Stimulated activated CD4-positive, alpha-beta T cell treated with anti-CD3 and anti-CD28 coated beads, Interleukin-15, amount 100 ng/mL, for 48 hours (primary cell): ENCODE measurements at places on chromosomes 5 and 9.

DNA sequence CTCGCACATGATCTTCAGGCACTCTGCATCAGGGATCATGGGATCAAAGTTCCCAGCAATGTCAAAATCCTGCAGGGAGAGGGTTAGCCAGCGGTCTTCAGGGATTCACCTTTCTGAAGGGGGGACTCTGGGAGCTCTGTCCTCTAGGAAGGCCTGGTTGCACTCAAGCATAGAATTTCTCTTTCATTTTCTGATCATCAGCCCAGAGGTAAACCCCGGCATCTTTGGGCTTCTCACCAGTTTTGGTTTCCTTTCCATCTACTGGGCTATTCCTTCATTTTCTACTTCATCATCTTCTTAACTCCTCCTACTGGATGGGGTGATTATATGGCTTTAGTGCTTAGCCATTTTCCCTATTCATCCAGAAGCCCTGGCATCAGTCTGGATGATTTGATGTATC is 4.6 kb upstream of the DND1 start:
- no peak for DNase-seq

- DNase-seq: no peak
Observed at GRCh38 chr9:127835991-127836516, 18.4 kb downstream of the ENG start.

DNA sequence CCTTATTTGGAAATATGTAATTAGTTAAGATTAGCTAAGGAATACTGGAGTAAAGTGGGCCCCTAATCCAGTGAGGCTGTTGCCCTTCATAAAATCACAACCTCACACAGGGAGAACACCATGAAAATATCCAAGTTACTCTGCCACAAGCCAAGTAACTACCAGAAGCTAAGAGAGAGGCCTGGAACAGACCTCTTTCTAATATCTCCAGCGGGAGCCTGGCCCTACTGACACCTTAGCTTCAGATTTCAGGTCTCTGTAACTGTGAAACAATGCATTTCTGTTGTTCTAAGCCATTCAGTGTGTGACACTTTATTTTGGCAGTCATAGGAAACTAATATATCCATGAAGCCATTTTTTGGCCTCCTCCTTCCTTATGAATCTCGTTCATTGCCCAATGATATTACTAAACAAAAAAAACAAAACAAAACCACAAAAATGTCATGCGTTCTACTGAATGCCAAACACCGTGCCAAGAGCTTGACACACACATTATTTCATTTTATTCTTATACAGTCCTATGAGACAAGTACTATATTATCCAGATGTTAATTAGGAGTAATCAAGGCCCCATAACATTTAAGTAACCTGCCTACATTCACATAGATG is 699.0 kb downstream of the MAT2B start:
- no peak for DNase-seq

DNA sequence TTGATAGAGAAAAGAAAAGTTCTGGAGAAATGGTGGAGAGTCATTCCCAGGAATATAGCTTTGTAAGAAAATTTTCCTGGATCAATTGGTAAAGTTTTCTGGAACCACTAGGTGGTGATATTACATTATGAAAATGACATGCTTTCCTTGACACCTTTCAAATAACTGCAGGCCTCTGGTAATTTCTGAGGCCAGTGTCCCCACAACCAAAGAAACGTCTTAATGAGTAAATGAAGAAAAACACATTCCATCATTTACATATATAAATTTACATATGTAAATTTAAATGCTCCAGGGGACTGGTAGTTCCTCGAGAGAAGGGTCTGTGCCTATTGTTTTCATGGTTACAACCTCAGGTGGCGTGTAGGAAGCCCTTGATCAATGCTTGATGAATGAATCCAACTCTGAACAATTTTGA is 17.2 kb upstream of the RGS3 start:
- no peak for DNase-seq

DNA sequence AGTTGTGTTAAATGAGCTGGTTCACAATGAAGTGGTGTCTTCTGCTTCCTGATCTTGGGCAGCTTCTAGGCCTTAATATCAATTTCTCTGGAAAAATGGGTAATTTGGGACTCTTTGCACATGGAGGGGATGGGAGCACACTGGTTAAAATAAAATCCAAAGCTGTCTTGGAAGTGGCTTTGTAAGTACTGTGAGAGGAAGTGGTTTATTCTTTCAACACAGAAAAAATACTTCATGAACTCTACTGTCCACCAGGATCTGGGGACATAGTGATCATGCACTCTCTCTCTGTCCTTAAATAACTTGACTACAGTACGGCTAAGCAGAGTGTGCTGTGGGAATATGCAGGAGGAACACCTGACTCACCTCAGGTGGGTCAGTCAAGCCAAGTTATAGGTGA is 2.4 kb downstream of the PCYOX1L start:
- DNase-seq: no peak

- DNase-seq: no peak
Observed at GRCh38 chr5:118447350-118447749, 541.0 kb downstream of the DTWD2 start.

DNA sequence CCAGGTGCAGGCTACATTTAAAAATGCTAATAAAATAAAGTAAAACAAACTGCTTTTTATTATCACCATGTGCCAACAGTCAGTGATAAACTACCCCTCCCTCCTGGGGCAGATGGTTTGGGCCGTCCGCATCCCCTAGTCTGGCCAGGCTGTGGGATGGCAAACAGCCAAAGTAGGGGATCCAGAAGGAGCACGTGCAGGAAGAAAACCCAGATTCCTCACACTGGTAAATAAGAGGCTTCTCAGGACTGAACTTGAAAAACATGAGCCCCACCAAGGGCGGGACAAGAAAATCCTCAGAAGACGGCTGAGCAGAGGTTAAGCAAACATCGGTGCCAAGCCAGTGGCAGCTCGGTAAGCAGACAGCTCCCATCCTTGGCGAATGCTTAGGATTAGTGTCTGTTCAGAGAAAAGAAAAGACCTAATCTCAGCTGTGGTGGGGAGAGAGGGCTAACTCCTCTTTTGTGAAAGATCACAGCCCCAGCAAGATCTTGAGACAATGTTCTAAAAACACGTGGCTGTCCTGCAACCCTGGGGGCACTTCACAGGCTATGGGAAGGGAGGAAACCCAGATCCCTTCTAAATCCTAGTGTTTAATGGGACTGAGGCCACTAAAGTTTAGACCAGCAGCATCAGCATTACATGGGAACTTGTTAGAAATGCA is 46.5 kb upstream of the GDNF start:
- no peak for DNase-seq

GRCh38 chr9:81035171-81035570 is 654.2 kb downstream of the TLE1 start:
- DNase-seq: no peak

DNA sequence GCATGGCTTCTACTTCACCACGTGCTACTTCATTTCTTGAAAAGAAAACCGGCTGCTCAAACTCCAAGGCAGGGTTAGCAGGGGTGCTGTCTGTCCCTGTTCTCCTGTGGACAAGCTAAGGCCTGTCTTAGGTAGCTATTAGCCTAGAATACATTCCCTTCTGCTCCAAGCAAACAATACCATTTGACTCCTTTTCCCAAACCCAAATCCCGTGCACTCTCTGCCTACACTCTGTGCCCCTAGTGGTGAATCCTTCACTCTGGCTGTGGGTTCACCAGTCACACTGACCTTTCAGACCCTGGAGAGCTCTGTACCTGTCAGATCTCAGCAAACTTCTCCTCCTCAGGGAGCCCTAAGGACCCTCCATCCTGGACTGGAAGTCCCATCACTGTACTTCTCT is 211.6 kb downstream of the SLIT3 start:
- DNase-seq: no peak

- DNase-seq: no peak
Observed at GRCh38 chr5:147162740-147163139, 72.1 kb upstream of the STK32A start.

- DNase-seq: no peak
Observed at GRCh38 chr5:58774937-58775336, 192.1 kb downstream of the RAB3C start.

- DNase-seq: peak; percentile 80
Observed at GRCh38 chr5:138491669-138492559, 26.6 kb downstream of the EGR1 start.

DNA sequence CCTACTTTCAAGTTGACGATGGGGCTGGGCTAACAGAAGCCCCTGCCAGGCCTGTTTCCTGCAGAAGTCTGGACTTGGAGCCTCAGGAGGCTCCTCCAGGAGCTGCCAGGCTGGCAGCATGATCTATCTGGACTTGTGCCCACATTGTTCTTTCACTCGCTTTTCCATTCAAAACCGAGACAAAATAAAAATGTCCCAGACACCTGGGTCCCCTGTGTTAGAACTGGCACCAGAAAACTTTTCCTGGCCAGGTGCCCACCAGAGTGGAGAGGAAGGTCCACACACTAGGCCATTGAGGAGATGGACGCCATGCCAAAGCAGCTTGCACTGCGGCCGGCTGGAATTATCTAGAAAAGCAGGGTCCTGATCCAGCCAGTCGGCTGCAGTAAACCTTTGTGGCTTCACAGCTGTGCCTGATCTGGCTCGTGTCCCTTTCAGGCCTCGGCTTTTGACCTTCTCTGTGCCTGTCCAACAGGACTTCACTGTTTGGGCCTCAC is 78.2 kb downstream of the GCNT1 start:
- DNase-seq: no peak

DNA sequence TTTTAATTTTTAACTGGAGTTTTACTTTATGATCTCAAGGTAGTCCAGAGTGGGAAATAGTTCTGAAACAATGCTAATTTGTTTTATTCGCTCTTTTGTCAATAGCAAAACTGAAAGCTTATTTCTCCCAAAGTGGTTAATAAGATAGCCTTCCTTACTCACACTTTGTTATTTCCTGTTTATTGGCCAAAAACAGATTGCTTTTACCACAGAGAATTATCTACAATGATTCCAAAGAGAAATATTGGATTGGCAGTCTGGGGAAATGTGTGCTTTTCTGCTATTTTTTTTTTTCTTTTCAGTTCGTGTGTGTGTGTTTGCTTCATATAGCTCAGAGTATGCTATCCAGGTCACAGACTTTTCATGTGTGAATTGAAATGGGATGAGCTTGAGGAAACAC is 756.7 kb upstream of the RGMB start:
- no peak for DNase-seq

DNA sequence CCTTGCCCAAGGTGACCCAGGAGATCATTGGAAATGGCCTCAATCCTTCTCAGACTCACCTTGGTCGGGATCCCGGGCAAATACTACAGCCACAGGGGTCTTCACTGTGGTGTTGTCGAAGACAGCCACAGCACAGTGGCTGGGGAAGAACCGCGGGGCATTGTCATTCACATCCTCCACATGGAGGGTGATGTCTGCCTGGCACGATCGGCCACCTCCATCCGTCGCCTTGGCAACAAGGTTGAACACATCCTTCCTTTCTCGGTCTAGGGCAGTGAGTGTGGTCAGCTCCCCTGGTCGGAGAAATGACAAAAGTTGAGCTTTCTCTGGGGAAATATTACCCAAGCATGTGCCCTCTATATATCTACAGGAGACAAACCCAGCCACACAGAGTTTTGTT is 56.8 kb downstream of the FAT2 start:
- DNase-seq: no peak

DNA sequence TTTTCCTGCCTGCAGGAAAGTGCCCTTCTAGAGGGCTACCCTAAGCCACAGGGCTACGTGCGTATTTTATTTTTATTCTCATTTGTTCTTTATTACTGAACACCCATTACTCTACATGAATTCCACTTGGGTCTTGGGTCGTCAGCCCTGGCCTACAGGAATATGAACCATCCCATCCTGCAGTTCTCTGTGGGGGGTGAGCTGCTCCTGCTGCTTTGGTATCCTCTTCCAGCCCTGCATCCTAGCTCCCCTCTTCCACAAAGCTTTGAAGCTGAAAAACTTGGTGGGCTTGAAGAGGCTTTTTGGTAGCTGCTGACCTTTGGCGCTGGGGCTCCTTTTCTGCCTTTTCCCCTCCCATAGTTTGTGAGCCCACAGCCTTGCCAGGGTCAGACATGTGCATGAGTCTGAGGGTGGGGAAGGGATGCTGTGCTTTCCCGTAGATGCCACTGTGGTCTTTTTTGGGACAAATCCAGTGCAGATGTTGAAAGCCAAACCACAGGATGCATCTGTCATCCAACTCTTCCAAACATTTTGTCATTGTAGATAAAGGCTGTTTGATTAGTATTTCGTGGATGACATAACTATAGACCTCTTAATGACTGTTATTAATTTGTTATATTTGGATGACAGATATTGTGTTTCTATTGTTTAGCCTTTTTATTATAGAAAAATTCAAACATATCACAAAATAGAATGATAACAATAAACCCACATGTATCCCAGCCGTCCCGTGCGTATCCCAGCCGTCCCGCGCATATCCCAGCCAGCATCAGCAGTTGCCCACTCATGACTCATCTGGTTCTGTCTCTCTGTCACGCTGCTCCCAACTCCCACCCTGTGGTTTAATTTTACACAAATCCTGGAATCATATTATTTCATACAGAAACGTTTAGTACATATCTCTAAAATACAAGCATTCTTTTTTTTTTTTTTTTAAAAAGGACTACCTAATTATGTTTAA is 43.9 kb downstream of the SLC46A2 start:
- no peak for DNase-seq

GRCh38 chr9:111993319-111993718 is 96.7 kb downstream of the UGCG start:
- DNase-seq: no peak

DNA sequence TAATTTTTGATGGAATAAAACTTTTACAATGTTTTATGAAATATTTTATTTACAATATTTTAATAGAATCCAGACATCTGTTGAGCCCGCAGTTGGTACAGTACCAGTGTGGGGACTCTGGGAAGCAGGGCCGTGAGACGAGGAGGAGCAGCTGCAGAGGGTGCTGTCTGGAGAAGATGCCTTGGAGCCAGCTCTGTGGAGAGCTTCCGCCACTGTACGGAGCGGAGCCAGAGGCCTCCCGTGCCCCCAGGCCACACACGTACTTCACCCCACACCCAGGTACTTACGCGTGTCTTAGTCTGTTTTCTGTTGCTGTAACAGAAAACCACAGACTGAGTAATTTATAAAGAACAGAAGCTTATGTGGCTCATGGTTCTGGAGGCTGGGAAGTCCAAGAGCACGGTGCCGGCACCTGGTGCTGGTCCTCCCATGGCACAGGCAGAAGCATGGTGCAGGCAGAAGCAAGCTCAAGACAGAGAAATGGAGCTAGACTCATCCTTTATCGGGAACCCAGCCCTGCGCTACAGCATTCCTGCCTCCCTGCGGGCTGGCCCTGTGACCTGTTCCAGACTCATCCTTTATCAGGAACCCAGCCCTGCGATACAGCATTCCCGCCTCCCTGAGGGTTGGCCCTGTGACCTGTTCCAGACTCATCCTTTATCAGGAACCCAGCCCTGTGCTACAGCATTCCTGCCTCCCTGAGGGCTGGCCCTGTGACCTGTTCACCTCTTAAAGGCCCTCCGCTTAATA is 23.3 kb downstream of the CEP72 start:
- no peak for DNase-seq

DNA sequence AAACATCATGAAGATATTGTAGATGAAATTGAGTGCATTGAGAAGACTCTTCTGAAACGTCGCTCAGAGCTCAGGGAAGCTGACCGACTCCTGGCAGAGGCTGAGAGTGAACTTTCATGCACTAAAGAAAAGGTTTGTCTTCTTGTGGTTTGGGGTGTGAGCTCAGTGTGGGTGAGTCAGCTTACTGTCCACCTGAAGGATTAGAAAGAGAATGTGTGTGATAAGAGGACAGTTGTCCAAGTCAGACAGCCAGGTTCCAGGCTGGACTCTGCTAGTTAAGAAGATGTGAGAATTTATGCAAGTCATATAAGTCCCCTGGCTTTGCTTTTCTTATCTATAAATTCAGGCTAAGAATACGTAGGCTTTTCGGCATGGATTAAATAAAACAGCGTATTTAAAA is 46.9 kb downstream of the RAB14 start:
- DNase-seq: no peak
